ENCODE measurements at places on chromosomes 12 and 14. TPM values are rescaled to one million over a fixed set of nuclear protein-coding genes. Genes with fewer than 3 reads are reported as not detected.
A peak's percentile ranks its signal among the peaks of the same experiment; 100 is the strongest.

DNA sequence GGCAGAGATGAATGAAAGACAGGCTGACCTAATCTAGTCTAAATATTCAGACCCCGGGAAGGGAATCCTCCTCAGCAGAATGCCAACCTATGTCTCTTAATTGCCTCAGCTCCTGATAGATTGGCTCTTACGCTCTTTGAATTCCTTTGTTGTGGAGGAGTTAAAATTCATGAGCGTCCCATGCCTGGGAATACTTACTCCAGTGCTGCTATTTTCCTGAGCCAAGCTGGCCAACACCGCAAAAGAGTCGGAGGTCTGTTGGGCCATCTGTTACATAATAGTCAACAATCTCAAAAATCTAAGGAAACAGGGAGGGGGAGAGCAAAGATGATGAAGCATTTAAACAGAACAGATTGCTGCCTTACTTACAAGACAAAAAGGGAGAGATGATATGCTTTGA is 182.8 kb downstream of the ASCL1 start:
- no peak for DNase-seq

The TSHR gene
- polyA plus RNA-seq: 0.17 TPM

GRCh38 chr12:72365151-72365550 is 93.0 kb downstream of the TRHDE start:
- no peak for DNase-seq

DNA sequence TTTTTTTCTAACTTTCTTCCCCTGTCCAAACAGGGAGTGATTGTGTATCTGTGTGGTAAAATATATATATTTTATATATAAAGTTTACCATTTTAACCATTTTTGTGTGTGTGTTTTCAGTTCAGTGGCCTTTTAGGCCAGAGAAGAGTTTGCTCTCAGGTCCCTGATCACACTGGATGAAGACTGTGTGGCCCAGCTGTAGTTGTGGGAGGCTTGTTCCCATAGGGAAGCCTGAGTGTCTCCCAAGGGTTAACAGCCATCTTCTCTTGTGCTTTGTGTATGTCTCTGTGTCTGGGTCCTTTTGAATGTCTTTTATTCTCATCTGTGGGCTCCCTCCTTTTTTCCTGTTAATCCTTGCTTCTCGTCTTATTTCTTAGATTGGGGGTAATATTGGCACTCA is 23.4 kb downstream of the CGRRF1 start:
- DNase-seq: no peak

DNA sequence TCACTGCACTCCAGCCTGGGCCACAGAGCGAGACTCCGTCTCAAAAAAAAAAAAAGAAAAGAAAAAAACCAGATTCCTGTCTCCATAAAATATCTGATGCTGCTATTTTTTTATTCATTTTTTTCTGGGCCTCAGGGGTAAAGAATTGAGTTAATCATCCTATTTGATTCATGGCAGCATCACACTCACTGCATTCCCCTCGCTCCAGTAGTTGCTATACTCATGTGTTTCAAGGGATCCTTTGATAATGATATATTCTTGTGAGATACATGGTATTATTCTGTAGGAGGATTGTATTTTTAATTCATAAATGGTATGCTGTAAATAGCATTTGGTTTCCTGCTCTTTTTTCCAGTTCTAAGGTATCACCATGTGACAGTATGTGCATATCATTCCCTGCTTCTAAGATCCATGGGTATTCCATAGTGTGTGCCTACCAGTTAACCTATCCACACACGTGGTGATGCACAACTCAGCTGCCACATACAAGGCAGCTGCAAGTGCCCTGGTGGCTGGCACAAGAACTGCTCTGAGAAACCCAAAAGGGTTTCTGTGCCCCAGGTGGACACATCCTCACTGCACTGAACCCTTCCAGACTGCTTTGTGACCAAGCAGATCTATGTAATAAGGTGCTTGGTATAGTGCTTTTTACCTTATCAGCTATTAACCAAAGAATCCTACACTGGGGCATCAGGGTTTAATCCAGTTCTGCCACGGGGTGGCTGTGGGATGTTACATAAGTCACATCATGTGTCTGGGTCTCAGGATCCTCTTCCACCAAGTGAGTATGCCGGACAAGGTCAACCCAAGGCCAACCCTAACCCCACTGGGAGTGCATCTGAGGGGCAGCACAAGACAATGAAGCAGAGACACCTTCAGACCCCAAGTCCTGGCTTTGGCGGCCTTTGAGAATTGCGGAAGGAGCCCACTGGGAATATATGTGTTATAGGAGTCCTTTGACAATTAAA is 74.6 kb downstream of the ZFP36L1 start:
- DNase-seq: no peak

DNA sequence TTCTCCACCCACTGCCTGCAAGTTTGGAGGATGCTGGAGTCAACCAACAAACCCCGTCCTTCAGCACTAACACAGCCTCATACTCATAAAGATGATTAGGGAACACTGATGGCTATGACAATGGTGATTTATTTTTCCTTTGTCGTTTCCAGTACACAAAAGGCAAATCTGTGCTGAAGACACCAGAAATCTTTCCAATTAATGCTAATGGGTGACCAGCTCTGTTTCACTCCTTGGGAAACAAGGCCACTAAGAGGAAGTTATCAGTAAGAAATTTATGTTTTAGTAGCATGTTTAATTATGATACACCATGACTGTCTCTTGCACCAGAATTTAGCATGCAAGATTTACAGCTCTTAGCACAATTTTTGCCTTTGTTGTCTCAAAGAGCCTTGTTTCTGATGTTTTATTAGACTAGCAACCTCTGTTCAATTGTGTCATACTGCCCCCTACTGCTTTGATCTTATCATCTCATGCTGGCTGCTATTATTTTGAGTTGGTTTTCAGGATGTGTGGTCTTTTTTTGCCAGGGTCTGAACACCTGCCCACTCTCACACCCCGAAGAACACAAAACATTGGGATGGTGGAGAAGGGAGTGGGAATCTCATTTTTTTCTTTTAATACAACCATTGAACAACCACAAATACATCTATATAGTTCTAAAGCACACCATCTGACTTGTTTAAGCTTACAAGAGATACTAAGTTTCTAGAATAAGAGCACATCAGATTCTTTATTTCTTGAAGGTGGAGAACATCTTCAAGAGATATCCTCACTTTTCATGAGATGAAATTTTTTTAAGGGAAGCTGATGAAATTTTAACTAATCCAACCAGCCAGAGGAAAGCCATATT is 160.9 kb downstream of the SPTSSA start:
- DNase-seq: peak; percentile 42

The TPCN1 gene
- polyA plus RNA-seq: 34.4 TPM

GRCh38 chr12:77213319-77213718 is 147.9 kb upstream of the E2F7 start:
- peak; percentile 16 for DNase-seq

DNA sequence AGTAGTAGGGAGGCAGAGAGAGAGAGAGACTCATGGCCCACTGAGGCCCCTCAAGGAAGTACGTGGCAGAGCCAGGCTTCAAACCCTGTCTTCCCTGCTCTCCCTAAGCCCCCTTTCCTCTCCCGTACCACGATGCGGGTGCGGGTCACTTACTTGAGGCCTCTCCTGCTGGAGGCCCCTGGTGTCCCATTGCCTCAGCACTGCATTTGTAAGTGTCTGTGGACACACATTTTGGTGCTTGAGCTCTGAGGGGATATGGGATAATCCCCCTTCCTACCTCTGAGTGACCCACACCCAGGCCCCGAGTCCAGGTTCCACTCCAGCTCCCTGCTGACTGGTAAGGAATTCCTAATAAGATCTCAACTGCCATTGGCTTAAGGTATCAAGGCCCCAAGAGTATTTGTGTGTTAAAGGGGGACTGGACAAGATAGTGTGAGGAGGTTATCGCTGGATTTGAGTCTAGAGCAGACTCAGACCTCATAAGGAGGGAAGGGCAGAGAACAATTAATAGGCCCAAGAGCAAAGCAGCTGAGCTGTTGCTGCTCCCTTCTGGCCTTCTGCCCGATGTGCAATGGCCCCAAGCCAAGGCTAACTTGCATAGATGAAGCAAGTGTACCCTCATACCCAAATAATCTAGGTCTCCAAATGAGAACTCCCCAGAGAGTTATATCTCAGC is 71.9 kb downstream of the CRACR2A start:
- no peak for DNase-seq

GRCh38 chr14:54129850-54130640 is 173.4 kb upstream of the BMP4 start:
- DNase-seq: no peak

DNA sequence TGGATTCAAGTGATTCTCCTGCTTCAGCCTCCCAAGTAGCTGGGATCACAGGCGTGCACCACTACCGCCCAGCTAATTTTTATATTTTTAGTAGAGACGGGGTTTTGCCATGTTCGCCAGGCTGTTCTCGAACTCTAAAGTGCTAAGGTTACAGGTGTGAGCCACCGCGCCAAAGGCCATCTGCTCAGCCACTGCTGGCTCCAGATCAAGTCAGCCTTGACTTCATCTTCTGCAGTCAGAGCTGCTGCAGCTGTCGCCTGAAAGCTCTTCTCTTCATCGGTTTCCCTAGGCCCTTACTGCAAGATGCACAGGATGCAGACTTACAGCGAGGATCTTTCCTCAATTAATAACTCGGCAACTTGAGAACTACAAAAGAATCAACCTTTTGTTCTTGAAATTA is 66.8 kb downstream of the CLIP1 start:
- no peak for DNase-seq

GRCh38 chr14:101125719-101126651 is 222.5 kb upstream of the RTL1 start:
- DNase-seq: no peak

DNA sequence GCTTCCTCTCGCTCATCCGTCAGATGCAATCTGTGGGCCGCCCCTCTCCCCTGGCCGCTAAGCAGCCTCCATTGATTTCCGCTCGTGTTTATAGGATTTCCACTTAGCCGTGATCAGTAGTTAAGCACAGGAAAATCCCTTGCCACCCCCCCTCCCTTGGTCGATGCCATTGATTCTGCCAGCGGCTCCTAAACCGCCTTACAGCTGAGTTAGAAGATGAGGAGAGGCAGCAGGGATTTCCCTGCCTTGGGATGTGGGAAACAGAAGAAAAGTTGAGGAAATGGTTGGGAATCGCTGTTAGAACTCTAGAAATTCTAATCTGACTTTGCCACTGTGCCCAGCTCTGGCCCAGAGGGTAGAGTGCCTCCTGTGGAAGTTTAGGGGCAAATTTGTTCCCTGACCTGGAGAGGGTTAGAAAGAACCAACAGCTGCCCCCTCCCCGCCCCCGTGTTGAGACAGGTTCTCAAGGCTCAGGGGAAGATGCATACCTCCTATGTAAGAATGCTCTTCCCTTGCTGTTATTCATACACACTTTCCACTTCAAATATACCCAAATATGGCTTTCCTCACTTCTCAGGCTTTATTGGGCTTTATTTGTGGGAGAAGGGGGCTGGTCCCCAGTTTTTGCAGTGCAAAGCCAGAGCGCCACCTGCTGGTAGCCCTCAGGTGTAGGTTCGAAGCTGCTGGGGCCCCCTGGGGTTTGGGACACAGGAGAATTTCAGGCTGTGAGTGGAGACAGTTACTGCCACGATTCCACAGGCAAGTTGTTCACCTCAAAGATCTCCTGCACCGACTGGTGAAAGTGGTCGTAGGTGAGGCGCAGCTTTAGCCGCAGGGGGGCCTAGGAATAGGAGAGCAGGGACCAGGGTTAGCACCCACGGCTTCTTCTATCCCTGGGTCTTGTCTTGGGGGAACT is 3.2 kb downstream of the THTPA start:
- DNase-seq: no peak

DNA sequence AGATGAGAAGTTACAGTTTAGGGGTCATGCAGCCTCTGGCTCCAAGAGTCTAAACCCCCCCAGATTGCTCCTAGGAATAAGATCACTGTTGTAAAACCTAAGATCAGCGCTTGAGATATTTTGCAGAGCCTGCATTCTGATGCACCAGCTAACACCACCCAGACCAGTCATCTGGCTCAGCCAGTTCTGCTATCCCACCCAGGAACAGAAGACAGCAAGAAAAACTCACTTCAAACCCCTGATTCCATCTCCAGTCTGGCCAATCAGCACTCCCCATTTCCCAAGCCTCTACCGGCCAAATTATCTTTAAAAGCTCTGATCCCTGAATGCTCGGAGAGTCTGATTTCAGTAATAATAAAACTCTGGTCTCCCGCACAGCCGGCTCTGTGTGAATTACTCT is 158.6 kb downstream of the ZNF664 start:
- DNase-seq: no peak

DNA sequence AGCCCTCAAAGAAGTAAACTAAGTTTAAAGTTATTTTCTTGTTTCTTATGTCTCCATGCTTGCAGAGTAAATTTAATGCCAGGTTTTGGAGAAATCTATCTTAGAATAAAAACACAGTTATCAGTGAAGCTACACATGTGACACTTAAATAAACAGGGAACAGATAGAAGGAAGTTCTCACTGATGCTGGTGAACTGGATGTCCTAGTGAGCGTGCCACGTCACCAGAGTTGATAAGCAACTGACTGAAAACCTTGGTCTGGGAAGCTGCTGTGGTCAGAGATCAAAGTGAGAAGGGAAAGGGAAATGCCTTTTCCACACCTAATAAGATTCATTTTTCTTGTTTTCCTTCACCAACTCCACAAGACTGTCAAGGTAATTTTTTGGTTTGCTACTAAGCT is 74.8 kb upstream of the PCED1B start:
- DNase-seq: no peak

- DNase-seq: no peak
These were observed 36.1 kb downstream of the ERP29 start for GRCh38 chr12:112049351-112049750.

DNA sequence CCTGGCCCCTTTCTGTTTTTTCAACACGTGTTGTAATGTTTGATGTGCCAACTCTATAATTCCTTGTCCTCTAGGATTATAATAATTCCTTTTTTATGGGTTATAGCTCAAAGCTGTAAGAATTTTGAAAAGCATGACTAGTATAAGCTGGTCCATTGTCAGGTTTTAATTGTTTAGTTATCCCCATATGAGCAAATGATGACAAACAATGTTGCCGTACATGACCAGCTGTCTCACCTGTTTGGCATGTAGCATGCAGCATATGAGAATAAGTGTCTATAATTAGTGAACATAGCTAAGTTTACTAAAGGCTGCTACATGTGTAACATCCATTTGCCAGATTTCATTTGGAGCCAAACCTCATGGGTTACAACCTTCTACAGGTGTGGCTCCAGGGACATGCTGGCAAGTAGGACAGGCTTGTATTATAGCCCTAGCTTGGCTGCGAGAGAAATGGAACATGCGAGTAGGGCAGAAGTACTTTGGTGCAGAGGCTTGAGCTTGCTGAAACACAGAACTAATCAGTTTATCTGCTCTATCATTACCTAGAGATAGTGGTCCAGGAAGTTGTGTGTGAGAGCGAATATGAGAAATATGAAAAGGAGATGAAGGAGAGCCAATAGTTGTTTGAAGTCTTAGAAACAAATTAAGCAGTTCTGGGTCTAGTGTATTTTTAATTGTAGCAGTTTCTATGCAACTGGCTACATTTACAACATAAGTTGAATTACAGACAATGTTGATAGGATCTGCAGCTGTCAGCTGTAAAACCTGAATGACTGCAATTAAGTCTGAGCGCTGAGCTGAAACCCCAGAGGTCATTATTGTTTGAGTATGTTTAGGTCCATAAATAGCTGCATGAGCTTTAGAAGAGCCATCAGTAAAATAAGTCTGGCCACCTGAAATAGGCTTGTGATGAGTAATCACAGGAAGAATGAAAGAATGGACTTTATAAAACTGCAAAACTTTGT is 22.6 kb upstream of the MAPKAPK5 start:
- DNase-seq: peak; percentile 38

- DNase-seq: no peak
These were observed 114.8 kb downstream of the TGFB3 start for GRCh38 chr14:75866970-75867369.

The LALBA gene
- polyA plus RNA-seq: not detected

The AHNAK2 gene
- polyA plus RNA-seq: 2.2 TPM
